ENCODE measurements at places on chromosomes 6 and 20.
A peak's percentile ranks its signal among the peaks of the same experiment; 100 is the strongest.

DNA sequence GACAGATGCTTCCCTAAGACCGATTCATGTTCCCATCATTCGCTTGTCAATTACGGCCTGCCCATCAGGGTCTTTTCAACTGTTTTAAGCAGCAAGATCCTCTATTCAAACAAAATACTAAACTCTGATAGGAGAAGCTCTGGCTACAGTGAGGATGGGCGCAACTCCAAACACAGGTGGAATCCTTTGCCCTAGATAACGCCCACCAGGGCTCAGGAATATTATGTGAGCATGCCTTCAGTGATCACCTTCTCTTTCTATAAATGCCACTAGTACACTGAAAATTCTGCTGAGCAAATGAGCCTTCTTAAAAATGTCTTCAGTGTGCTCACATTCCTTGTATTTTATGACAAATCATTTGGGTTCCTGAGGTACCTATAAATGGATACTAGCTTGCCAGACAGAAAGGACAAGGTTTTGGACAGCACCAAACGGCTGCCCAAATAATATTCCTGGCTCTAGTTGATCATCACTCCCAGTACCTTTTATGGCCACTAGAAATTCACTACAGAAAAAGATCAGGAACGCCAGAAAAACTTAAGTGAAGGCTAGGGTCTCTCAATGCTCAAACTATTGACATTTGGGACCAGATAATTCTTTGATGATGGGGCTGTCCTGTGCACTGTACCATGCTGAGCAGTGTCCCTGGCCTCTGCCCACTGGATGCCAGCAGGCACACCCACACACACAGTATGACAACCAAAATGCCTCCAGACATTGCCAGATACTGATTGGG, 13.1 kb downstream of the ZNF217 start:
- DNase-seq, result no peak

GRCh38 chr20:48679011-48679410, 148.8 kb downstream of the PREX1 start:
- no peak for DNase-seq

- DNase-seq, result no peak
Measured at GRCh38 chr20:32296412-32296811, 19.0 kb downstream of the KIF3B start.

- DNase-seq, result peak; percentile 98
Measured at GRCh38 chr20:47317127-47317895, 39.2 kb downstream of the ZMYND8 start.

- DNase-seq, result no peak
Measured at GRCh38 chr20:23690581-23690980, 1.7 kb upstream of the CST4 start.

- no peak for DNase-seq
Measured at GRCh38 chr20:39452583-39453340, 490.6 kb downstream of the DHX35 start.

GRCh38 chr6:117600008-117600743, 2.1 kb downstream of the GOPC start:
- DNase-seq, result peak; percentile 15

- no peak for DNase-seq
Measured at GRCh38 chr6:157253017-157253416, 70.3 kb downstream of the TMEM242 start.

DNA sequence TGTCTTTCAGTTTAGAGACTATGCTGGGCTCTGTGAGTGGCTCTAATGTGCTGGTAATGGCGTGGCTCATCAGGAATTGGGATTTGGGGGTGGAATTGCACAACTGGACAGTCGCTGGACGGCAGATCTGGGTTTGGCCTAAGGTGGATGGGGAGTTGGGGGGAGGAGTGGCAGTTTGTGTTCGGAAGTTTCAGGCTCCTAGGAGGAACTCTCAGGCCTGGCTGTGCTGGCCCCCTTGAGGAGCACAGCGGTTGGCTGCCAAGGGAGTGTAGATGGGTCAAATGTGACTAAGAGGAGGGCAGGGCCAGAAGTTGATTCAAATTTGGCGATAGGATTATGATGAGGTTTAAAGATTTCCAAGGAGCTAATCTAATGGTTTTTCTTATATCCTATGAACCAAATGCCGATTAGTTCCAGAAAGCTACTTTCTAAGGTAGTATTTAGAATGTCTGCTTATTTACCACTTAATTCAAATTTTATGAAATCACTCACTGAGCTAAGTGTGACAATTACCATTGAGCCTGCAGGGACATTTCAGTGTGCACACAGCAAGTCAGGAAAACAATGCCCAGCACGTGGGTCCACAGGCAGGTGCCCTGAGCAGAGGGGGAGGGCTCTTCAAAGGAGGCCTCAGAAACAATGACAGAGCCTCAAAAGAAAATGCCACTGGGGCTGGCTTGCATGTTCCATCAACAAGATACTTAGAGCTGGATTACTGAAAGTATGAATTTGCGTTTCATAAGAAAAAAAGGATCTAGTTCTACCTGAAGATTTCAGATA, 111.0 kb downstream of the GJA10 start:
- no peak for DNase-seq

DNA sequence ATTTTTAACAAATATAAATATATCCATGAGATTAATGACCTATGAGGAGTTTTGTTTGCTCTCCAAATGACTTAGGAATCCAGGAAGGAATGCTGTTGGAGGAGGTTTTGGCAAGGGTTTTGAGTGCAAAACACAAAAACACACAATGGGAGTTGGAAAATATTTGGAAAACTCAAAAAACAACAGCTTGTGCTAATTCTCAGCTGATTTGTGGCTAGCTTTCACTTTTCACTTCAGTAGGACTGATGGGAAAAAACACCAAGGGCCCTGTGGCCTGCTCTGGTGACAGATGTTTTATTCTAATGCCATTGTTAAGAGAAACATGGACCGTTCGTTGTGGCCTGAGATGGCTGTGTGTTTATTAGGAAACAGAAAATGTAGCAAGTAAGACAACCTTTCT, 113.9 kb downstream of the ALDH8A1 start:
- DNase-seq, result peak; percentile 84

- DNase-seq, result peak; percentile 90
Measured at GRCh38 chr20:50027611-50028105, 44.9 kb downstream of the SNAI1 start.

- no peak for DNase-seq
Measured at GRCh38 chr6:163789199-163789810, 374.8 kb downstream of the QKI start.

DNA sequence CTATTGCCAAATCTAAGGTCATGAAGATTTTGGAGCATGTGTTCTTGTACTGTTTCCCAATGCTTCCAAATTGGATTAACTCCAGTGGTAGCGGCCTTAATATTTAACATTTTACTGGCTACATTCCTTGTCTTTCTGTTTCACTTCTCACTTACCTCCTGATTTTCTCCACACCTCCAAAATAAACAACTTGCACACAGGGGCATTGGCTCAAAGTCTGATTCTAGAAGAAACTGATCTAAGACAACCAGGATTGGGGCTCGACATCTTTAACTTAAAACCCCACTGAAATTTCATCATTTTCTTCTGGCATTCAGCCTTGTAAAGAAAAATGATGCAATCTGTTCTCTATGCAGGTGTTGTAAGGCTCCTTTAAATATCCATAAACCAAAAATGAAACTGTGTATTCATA, 557.9 kb upstream of the ID4 start:
- peak; percentile 5 for DNase-seq

GRCh38 chr6:152096863-152097496, 289.5 kb downstream of the ESR1 start:
- DNase-seq, result peak; percentile 85
